Astrocyte (in vitro differentiated cells and primary cell): ENCODE measurements at places on chromosomes 11 and 22. TPM values are rescaled to one million over a fixed set of nuclear protein-coding genes. Genes with fewer than 3 reads are reported as not detected.

The OR2AG1 gene
- not detected in 2 replicates for total RNA-seq

GRCh38 chr11:44006917-44007361 lies 40.8 kb upstream of the ACCSL start:
- no peak for DNase-seq

The JHY gene
- total RNA-seq, result 2.7 and 3.9 TPM in 2 replicates

DNA sequence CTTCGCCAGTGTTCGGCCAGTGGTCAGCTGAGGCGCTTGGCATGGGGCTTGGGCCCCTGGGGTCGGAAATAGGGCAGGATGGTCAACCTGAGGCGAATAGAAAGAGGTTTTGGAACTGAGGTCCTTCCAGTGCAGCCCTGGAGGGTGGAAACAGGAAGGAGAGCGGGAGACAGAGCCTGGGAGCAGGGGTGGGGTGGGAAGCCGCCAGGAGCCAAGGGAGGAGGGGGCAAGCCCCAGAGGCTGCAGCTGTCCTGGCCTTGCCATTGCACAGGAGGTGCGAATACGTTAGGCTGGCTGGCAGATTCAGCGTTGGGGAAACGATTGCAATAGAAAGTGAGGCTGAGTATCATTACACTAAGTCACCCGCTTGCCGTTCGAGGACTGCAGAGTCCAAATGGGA lies 13.9 kb upstream of the KCTD17 start:
- no peak for DNase-seq

DNA sequence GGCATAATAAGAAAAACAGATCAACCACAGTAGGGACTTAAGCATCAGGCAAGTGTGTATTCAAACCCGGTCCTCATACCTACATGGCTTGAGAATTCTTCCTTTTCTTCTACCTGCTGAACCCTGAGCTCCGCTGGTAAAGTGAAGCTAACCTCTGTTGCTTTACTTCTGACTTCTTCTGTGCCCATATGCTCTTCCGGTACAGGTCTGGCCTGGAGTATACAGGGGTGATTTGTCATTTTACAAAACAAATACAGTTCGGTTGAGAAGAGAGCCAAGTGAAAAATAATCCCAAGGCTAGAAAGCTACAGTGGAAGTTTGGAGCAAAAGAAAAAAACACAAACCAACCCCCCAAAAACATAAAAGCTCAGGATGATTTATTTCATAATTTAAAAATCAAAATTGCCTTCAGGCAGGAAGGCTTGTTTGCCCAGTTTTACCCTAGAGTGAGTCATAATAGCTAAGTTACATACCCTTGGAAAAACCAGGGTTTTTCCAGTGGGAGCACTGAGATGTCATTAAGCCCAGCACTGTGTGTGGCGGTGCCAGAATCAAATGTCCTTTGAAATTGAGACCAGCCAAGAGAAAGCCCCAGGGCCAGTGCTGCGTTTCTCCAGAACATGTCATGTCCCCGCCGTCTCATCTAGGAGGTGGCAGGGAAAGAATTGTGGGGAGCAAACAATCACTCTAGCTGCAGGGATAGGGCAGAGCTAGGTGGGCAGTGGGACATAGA lies 305.5 kb upstream of the ISX start:
- DNase-seq, result no peak
